ENCODE measurements at places on chromosomes 13 and 19.
A peak's percentile ranks its signal among the peaks of the same experiment; 100 is the strongest.

GRCh38 chr19:31378404-31378803 is 29.2 kb upstream of the TSHZ3 start:
- no peak for DNase-seq

- DNase-seq, result no peak
Measured at GRCh38 chr19:39369200-39369599, 21.7 kb downstream of the PAF1 start.

DNA sequence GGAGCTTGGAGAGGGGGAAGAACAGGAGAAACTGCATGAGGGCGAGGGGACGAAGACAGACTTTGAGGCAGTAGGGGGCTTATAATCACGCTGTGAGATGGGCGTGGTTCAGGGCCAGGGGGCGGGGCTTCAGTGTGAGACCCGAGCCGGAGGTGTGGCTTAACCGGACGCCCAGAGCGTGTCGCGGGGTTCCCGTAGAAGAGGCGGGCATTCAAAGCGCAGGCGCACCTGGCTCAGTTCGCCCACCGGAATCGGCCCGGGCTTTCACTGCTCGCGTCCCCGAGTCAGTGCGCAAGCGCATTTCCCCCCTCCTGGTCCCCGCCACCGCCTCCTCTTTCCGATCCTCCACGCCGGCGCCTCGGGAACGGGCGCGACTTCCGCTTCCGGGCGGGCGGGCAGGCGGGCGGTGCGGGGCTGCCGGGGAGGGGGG is 225 bp upstream of the ZNF865 start:
- peak; percentile 99 for DNase-seq

DNA sequence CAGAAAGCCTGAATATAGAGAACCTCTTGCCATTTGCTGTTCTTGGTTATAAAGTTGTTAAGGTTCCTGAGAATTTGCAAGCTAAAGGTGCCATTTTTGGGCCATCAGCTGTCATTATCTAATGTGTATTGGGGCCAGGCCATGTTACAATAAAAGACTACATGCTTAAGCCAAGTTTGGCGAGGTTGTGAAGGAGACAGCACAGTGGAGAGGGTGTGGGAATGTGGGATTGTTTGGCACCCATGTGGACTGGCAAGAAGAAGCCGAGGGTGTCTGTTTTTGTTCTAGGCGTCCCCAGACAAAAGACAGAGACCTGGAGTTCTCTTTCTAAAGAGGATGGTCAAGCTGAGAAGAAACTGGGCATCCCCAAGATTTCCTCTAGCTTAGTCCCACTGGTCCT is 64.7 kb downstream of the ZNF44 start:
- no peak for DNase-seq

GRCh38 chr19:46488551-46488950 is 7.1 kb downstream of the PNMA8B start:
- DNase-seq, result no peak

DNA sequence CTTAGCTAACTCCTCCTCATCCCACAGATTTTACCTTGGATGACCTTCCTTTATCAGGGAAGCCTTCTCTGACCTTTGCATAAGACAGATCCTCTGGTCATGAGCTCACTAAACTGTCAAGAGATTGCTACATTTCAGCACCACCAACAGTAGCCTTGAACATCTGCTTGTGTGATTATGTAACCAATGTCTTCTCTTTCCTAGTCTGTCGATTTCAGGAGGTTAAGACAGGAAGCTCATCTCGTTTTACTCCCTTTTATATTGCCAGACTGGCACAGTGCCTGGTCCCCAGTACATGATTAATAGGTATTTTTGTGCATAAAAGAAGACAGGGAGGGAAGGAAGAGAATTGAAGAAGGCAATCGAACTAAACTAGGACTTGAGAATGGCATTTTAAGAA is 1697.7 kb downstream of the EFNB2 start:
- no peak for DNase-seq

DNA sequence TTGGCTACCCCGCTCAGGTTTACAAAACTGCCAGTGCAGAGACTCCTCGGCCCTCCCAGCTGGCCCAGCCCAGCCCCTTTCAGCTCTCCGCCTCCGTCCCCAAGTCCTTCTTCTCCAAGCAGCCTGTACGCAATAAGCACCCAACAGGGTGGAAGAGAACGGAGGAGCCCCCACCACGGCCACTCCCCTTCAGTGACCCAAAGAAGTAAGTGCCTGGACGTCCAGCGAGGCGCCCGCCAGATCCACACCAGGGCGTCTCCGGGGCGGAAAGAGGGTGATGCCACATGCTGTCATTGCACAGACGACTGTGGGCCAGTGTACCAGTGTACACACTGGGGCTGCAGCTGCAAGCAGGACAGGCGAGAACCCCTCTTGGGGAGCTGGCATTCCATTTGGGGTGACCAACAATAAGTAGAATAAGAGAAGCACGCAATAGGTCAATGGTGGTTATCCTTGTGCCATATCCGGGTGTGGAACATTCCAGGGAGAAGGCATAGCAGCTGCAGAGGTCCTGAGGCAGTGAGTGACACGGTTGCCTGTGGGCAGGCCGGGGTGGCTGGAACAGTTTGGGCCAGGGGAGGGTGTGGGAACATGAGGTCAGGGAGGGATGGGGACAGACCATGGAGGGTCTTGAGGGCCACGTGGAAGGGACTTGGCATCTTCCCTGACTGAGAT is 41.3 kb downstream of the DPF1 start:
- no peak for DNase-seq

GRCh38 chr13:58467176-58467575 is 835.6 kb downstream of the PCDH17 start:
- no peak for DNase-seq

DNA sequence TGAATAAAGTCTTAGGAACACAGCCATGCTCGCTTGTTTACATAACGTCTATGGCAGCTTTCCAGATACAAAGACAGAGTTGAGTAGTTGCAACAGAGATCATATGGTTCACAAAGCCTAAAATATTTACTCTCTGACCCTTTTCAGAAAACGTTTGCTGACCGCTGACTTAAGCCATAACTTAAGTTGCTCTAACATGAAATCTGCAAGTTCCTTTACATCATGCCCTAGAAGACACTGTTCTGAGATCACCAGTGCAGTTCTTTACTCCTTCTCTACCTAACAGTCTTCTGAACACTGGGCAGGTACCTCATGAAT is 166.4 kb downstream of the DCLK1 start:
- no peak for DNase-seq

Measured in CD4-positive, alpha-beta T cell treated with Interleukin-12 subunit alpha and Interleukin-12 subunit beta, for 1 hour (primary cell).